ENCODE measurements at places on chromosomes 7 and 10. TPM values are rescaled to one million over a fixed set of nuclear protein-coding genes. Genes with fewer than 3 reads are reported as not detected.

Gene MGMT
- total RNA-seq, result 7.2 TPM

Gene DOCK1
- 23.2 TPM for total RNA-seq

Gene PRRT4
- total RNA-seq, result 0.24 TPM

Gene CFAP46
- total RNA-seq, result 1.2 TPM

Gene CASP2
- 19.3 TPM for total RNA-seq

Gene TRPV5
- total RNA-seq, result not detected

Gene PAXIP1
- total RNA-seq, result 13.1 TPM

Gene PRKCQ
- total RNA-seq, result 4.1 TPM

Gene VSTM4
- total RNA-seq, result 0.41 TPM

Gene PLEKHS1
- 0.06 TPM for total RNA-seq

Gene PRPS1L1
- not detected for total RNA-seq

Gene ABCB4
- not detected for total RNA-seq

Gene NKX1-2
- 0.05 TPM for total RNA-seq

Gene FOXK1
- total RNA-seq, result 11.1 TPM

Gene PALD1
- total RNA-seq, result 5.9 TPM

Gene LBX1
- total RNA-seq, result not detected

Gene ARF5
- 167 TPM for total RNA-seq

Gene MBL2
- not detected for total RNA-seq

Gene CYP2C19
- not detected for total RNA-seq

Gene TMEM140
- total RNA-seq, result 1.1 TPM

Gene THSD7A
- total RNA-seq, result 1.4 TPM

Gene GNG11
- total RNA-seq, result 33.0 TPM

Gene MTURN
- total RNA-seq, result 6.9 TPM

Gene ASZ1
- total RNA-seq, result not detected

Gene ASIC3
- 9.9 TPM for total RNA-seq

Gene NPC1L1
- total RNA-seq, result 0.06 TPM

Gene GPR158
- total RNA-seq, result 0.06 TPM

Gene ACTA2
- total RNA-seq, result 21.9 TPM
